ENCODE measurements at places on chromosomes 7 and 10. TPM values are rescaled to one million over a fixed set of nuclear protein-coding genes. Genes with fewer than 3 reads are reported as not detected.
A peak's percentile ranks its signal among the peaks of the same experiment; 100 is the strongest.

GRCh38 chr10:124003070-124003419 is 90.4 kb downstream of the CHST15 start:
- no peak for DNase-seq

DNA sequence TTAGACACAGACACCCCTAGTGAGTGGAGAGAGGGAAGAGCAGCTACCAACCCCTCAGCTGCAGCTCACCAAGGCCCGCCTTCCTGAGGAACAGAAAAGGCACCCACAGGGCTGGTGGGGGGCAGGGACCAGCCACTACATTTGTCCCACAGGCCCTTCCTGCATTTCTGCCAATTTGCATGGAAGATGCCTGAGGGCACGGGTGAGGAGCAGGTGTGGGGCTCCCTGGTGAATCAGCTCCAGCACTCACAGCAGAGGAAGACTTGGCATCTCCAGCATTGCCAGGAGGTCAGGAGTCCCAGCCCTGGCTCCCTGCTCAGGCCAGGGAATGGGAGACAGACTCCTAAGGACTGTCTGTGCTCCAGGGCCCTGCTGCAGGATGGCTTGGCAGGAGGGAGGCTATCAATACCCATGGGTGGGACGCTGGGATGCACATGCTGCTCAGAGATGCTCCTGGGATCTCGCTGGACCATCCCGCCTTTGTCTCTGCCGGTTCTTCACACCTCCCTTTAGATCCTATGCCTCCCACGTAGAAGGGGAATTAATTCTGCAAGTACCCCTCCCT is 109.7 kb downstream of the SLIT1 start:
- no peak for DNase-seq

- DNase-seq, result no peak
Observed at GRCh38 chr10:131435760-131436457, 124.4 kb upstream of the TCERG1L start.

- peak; percentile 45 for DNase-seq
Observed at GRCh38 chr7:103573479-103574058, 127.6 kb upstream of the SLC26A5 start.

- DNase-seq, result no peak
Observed at GRCh38 chr10:20977300-20977699, 80.2 kb upstream of the NEBL start.

DNA sequence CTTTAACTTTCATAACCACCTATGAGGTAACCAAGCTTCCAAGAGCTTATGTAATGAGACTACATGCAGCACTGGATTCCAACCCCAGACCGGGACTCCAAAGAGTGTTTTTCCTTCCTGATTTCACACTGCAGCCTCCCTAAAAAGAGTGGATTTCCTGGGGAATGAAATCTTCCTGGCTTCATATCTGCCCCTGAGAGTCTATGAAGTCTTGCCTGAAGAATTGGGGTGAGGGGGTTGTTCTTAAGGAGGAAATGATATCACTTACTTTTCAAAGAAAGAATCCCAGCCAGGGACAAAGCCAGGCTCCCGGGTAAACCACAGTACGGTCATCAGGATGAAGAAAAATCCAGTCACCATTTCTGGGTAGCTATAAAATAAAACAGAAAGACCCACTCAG is 29.7 kb downstream of the STMP1 start:
- DNase-seq, result peak; percentile 44

GRCh38 chr7:73812996-73813395 is 17.8 kb upstream of the CLDN4 start:
- no peak for DNase-seq

- no peak for DNase-seq
Observed at GRCh38 chr10:680745-681144, 8.7 kb downstream of the DIP2C start.

DNA sequence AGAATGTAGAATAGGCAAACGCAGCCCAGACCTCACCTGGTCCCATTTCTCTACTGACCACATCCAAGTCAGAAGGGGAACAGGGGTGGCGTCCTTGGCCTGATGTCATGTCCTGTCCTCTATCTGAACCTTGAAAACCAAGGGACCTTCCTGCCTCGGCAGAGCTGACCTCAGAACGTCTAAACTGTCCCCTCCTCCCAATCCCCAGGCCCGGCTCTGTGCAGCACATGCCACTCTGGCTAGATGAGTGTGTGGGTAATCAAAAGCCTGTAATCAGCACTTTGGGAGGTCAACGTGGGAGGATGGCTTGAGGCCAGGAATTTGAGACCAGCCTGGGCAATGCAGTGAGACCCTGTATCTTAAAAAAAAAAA is 46.5 kb upstream of the ZNF479 start:
- no peak for DNase-seq

DNA sequence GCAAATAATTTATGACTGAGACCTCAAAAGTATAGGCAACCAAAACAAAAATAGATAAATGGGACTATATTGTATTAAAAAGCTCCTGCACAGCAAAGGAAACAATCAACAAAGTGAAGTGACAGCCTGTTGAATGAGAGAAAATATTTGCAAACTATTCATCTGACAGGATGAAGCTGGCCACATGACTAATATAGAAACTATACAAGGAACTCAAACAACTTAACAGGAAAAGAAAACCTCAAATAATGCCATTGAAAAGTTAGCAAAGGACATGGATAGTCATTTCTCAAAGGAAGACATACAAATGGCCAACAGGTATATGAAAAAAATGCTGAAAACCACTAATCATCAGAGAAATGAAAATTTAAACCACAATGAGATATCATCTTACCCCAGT is 245.1 kb downstream of the STK31 start:
- DNase-seq, result peak; percentile 57

GRCh38 chr10:128268015-128268722 is 141.9 kb upstream of the MKI67 start:
- DNase-seq, result no peak

- no peak for DNase-seq
Observed at GRCh38 chr7:87413029-87413428, 62.5 kb downstream of the ABCB4 start.

DNA sequence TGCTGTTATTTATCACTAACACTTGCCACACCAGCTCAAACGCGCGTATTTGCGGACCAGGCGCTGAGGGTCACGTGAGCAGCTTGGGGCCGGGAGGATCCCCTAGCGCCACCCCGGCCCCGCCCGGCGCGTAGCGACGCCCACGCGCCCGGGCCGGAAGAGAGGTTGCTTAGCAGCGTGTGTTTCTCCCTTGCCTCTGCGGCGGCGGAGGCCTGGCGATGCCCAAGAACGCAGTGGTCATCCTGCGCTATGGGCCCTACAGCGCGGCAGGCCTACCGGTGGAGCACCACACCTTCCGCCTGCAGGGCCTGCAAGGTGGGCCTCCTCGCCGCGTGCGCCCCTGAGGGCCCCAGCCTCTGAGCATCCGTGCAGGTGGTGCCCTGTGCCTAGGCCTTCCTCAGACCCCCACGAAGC is at the start of gene C10orf53:
C10orf53 (plus strand) TSS at position 172 of the 414 bp plus-strand sequence; CDS start at position 219, 47 bp downstream.
- no peak for DNase-seq

DNA sequence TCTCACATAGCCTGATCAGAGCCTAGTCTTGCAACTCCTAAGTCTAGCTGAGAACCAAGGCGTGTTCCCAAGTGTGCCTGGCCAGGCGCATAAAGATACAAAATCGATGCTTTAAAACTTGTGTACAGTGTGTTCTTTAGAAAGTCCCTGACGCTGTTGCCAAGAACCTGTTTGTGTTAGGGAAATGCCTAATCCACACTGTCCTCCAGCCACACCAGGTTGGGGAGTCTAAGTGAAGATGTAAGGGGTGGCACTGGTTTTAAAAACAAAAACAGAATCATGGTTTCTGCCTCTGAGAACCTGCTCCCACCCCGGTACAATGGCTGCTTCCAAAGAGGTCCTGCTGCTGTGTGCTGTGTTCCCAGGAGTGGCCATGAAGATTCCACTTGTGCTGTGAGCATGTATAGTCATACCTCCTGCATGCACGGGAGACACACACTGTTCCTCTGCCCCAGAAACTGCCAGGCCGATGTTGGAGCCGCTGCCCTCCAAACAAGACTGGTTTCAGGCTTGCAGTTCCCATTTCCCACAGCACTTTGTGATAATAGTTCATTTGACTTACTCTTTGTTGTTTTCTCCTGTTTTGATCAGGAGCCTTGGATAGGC is 88.5 kb downstream of the CCNY start:
- no peak for DNase-seq

GRCh38 chr7:22858640-22859561 is 36.3 kb upstream of the TOMM7 start:
- DNase-seq, result peak; percentile 97

DNA sequence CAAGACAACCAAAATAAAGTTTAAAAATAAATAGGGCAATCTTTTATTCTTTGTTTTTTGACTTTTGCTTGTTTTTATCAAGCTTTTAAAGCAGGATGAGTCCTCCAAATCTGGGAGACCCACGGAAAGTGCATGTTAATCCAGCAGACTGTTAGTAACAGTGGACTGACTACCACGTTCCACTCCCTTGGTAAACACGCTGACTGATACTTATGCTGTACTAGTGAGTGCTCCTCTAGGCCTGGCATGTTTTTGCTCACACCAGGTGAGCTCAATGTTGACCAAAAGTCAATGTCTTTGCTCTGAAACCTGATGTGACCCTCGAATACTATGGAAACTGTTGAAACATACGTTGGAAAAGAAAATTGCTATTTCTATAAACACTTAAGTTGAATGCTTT is 88.4 kb downstream of the KIAA1549 start:
- DNase-seq, result no peak

DNA sequence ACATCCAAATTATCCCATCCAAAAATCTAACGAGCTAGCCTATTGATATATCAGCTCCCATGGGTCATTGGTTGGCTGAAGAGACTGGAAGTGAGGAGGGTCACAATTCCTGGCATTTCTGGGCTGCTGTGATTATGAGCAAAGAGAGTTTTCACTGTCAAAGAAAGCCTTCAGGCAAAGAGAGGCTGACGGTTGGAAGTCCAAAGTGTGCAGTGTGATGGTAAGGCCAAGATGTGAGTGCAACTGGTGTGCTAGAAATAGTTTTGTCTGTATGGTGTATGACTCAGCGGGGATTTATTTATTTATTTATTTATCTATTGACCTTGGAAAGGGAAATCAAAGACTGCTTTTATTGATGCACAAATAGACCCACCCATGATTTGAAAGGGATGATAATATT is 75.0 kb downstream of the AASS start:
- DNase-seq, result no peak

DNA sequence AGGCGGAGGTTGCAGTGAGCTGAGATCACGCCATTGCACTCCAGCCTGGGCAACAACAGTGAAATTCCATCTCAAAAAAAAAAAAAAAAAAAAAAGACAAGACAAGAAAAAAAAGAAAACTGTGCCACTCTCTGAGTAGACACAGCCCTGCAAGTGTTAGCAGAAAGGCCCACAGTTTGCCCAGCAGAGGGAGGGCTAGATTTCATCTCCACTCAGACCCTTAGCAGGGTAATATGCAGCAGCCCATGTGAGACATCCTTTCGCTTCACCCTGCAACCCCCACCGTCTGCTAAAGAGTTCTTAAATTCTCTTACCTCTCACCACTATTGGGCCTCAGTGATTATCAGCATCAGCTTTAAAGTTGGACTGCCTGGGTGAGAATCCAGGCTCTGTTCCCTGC is 38.2 kb downstream of the CTNNA3 start:
- DNase-seq, result no peak

DNA sequence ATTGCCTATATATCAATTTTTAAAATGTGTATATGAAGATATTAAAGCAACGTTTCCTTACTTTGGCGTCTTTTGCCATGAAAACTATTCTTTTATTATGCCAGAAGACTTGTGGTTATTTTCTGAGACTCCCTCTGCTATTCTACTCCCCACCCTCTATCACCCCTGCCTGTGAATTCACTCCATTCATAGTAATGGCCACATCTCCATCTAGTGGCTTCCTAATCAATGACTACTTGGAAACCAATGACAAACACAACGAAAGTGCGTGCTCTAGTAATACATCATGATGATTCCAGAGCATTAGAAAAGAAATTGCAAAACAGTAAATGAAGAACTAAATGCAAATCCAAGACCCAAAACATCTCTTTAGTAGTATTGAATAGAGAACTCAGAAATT is 186.7 kb upstream of the HGF start:
- peak; percentile 68 for DNase-seq

GRCh38 chr7:55075464-55076021 is 56.7 kb downstream of the EGFR start:
- DNase-seq, result peak; percentile 92

DNA sequence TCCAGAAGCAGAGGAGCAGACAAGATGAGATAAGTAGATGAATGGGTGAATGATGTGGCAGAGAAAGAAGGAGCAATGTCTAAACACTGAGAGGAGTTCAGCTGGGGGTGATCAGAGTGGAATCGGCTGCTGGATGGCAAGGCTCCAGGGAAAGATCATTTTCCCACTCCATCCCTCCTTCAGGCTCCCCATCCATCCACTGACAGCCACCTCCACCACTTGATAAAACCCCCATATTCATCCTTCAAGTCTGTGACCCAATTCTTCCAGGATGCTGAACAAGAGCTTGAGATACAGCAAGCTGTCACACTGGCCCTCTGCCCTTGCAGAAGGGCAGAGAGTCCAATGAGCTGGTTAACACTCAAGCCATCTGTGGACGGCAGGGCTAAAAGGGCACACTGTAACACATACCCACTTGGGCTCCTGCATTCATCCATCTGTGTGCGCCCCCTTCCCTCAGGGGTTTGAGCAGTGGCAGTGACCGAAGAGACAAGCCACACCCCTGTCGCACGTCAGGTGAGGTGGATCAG is 30.8 kb upstream of the CACNB2 start:
- no peak for DNase-seq

DNA sequence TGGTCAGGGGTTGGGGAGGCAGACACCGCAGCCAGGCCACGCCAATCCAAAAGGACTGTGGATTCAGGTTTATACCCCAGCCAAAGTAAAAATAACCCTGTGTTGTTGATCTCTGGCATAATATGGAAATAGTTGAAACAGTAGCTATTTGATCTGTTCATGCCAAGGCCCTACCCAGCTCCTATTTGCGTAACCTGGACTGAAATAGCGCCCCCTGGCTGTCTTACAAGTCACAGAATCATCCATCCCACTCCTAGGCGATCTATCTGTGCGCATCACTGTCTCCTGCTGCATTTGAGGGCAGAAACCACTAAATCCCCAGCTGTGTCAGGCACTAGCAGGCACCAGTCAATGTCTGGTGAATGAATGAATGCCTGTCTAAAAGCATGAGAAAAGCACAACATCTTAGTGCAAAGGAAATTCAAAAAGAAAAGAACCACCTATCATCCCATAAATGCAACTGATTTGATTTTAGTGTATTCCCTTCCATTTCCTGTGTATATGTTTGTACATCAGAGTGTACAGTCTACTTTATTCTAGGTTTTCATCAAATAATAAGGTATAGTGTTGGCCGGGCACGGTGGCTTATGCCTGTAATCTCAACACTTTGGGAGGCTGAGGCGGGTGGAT is 160.0 kb downstream of the SLIT1 start:
- DNase-seq, result peak; percentile 52

The WDR11 gene
- 54.7 TPM for total RNA-seq

The SFMBT2 gene
- total RNA-seq, result not detected

The SYT15B gene
- under 0.01 TPM for total RNA-seq

The MALRD1 gene
- not detected for total RNA-seq

The EPO gene
- not detected for total RNA-seq

The TTYH3 gene
- 31.8 TPM for total RNA-seq

The TMEM213 gene
- total RNA-seq, result not detected

The GPR85 gene
- total RNA-seq, result 9.1 TPM
